ENCODE measurements at places on chromosomes 2 and 18. TPM values are rescaled to one million over a fixed set of nuclear protein-coding genes. Genes with fewer than 3 reads are reported as not detected.
A peak's percentile ranks its signal among the peaks of the same experiment; 100 is the strongest.

DNA sequence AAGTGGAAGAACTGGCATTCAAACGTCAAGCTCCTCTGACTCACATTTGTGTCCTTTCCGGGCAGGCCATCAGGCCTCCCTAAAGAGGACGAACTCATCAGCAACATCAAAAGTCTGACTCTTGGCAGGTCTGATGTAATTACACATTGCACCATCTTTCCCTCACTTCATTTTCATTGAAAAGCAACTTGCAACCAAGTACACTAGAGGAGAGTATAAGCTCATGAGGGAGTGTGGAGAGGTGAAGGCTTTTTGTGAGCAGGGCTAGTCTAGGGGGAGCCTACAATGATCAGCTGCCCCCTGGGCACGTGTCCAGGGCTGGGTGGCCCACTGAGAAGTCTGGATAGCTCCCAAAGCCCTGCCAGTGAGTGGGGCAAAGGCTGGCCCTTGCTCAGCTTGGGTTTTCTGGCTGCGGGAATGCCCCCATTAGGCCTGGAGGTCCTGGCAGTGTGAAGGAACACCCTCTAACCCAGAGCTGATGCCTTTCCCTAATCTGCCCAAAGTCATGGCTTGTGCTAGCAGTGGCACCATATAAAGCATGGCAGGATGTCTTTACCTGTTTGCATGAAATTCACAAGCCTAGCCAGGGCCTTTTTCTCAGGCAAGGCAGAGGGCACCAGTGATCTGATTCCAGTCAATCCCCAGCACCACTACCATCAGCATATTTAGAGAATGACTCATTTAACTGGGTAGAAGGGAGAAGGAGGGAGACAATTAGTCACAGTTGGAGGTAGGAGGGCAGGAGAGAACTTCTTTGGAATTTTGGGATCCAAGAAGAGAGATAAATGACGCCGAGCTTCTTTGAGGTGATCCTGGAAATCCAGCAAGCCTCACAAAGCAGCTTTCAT lies 8.5 kb upstream of the DAW1 start:
- DNase-seq, result peak; percentile 50

- DNase-seq, result no peak
Measured at GRCh38 chr2:195815083-195815482, 158.1 kb downstream of the SLC39A10 start.

- no peak for DNase-seq
Measured at GRCh38 chr2:24220554-24221291, 45.9 kb downstream of the FAM228A start.

Gene MC2R
- not detected for total RNA-seq

- DNase-seq, result no peak
Measured at GRCh38 chr2:77513191-77513590, 9.0 kb downstream of the LRRTM4 start.

Gene POTEI
- 0.20 TPM for total RNA-seq

- DNase-seq, result no peak
Measured at GRCh38 chr2:155372969-155373368, 674.5 kb downstream of the KCNJ3 start.

Gene COL3A1
- not detected for total RNA-seq

GRCh38 chr2:157221394-157221988 lies 36.0 kb upstream of the GALNT5 start:
- DNase-seq, result no peak

Gene SPEG
- 32.0 TPM for total RNA-seq

- DNase-seq, result no peak
Measured at GRCh38 chr18:59094569-59094968, 45.1 kb upstream of the SEC11C start.

Gene CSRNP3
- total RNA-seq, result 6.7 TPM

Gene KCNS3
- total RNA-seq, result 20.5 TPM

DNA sequence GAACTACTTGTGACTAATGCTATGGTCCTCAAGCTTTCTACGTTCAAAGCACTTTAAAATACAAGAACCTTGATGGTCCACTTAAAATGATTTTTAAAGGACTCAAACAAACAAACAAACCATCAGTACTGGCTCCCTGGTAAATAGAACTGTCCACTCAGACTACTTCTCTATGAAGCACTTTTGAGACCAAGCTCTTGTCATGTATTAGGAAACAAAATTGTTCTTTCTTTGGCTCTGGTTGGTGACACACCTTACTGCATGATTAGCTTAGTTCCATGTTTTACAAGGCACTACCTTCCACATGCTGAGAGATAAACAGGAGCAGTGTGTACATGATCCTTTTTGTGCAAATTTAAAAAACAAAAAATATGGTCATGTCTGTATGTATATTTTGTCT lies 19.7 kb downstream of the DARS1 start:
- no peak for DNase-seq

Gene HOXD12
- total RNA-seq, result not detected

Gene SCYGR2
- not detected for total RNA-seq

- DNase-seq, result no peak
Measured at GRCh38 chr2:135009339-135009738, 37.9 kb downstream of the MAP3K19 start.

GRCh38 chr2:4445821-4446220 lies 742.4 kb downstream of the DCDC2C start:
- DNase-seq, result no peak

DNA sequence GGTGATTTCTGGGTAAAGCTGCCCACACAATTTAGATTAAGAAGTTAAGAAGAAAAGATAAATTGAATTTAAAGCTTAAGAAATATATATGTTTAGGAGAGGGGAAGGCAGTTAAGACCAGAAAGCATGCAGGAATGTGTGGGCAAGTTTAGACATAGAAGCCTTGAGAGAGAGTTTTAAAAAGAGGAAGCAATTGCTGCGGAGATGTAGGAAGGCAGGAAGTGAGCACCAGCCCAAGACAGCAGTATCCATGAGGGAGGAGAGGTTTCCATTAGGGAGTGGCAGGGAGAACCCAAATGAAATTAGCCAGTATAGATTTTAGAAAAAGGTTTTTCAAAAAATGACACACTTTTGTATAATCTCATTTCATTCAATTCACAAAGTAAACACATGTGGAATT lies 24.3 kb downstream of the DSC2 start:
- DNase-seq, result no peak

DNA sequence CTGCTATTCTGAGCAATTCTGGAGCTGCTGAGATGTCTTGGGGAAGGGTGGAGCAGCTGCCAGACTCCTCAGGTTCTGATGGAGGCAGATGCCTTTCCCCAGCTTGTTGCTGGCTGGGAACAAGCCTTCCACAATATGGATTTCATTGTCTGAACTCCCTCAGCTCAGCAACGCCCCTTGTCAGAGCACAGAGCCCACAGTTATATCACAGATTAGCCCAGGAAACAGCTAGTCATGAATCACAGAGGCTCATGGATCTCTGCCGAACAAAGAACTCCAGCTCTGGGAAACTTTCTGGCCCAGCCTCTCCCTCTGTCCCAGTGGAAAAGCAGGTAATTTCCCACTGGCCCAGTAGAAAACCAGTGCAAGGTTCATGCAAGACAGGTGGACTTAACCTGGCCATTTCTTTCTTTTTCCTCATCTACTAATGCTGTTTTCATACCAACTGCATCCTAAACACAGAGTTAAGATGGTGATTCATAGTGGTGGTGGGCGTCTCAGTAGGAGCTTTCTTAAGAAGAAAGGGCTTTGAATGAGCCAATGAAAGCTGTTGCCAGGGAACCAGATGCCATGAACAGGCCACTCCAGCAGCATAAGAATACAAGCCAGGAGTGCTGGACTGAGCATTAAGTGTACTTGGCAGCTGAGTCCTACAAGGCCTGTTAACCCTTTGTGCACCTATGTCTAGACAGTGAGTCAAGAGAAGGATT lies 8.7 kb upstream of the KIAA2012 start:
- no peak for DNase-seq

DNA sequence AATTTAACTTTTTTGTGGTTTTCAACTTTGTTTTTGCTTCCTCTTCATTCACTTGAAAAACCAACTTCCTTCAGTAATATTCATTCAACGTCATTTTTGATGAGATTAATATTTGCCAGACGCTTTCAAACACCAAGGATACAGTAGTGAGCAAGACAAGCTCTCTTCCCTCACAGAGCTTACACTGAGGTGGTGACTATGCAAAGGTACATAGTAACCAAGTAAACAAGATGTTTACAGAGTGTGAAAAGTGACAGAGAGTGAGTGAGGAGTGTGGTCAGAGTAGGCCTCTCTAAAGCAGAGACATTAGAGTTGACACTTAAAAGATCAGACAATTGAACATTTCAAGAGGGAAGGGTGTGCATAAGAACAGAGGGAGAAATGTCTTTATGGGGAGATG lies 155.5 kb downstream of the TMEM247 start:
- no peak for DNase-seq

Gene UGT1A4
- not detected for total RNA-seq

DNA sequence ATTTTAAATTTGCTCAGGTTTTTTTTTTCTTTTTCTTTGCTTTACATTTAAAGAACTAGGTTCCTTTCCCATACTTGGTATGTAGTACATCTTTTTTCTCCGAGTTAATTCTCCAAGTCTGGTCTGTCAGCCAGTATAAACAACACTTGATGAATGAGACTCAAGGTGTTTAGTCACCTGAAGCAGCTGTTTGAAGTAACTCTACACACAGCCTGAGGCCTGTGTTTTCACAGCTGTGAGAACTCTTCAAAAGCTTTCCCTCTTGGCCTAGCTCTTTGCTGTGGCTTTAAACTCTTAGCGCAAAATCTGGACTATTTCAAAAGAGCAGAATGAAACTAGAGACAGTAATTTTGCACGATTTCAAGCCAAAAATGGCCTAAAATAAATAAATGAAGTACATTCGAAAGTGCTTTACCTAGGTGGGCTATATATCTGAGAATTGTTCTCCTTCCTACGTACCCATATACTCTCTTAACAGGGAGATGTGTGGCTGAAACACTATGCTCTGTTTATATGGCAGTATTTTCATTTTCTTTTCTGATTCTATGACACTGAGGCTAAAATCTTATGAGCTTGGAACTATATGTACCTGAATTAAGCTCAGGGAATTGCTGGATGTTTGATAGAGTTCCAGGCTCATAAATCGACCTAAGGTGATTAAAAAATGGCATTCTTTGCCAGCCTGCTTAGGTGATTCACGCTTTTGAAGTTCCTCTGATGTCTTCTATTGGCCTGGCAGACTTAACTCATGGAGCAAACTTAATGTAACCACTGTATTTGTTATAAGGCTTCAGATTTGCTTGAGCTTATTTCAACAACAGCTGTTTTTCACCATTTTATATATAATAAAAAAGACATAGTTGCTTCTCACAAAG lies 1044.1 kb upstream of the ZEB2 start:
- DNase-seq, result no peak

GRCh38 chr18:70235478-70235877 lies 30.0 kb upstream of the RTTN start:
- DNase-seq, result no peak

GRCh38 chr18:48874701-48875162 lies 76.0 kb downstream of the SMAD7 start:
- DNase-seq, result no peak

DNA sequence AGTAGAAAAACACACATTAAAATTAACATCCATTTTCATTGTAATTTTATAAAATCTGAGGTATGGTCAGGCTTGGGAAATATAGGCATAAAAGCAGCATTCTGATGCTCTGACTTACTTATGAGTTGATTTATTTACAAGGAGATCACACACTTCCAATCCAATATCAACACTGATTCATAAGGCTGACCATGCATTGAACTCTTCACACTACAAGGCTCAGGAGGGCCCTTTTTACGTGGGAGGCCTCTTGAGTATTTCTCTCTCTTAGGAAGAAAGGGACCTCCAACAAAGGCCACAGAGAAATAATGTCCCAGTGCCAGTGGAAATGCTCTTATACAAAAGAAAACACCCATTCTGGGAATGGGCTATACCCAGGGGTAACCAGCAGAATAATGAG lies 222.8 kb downstream of the NAPG start:
- DNase-seq, result no peak

DNA sequence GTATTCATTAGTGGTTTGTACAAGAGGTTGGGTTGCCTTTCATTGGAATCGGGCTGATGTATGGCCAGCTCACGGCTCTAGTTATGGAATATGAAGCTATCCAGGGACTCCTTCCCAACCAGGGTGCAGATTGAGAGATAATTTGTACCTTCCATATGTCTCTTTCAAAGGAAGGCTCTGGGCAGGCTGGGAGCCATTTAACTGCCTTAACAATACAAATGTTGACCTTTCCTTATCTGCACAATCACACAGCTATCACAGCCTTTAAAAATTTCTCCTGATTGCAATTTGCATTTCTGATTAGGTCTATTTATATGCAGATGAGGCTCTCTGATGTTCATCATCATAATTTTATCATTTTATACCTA lies 58.7 kb downstream of the MYO3B start:
- DNase-seq, result no peak

Gene RPRM
- 16.2 TPM for total RNA-seq

DNA sequence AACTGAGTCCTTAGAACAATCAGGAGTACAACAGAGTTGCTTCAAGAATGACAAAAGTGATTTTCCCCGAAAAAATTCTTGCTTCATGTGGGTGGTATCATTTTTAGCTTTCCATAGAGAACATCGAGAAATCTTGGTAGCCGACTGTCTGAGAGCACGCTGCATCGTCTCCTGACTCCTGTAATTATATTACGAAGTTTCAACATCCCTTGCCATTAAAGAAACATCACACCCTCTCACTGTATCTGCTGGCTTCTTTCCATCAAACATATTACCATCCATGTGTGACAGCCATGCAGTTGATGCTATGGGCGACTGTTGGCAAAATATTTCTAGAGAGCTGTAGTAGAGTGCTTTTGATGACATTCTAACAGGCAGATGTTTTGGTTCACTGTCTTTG lies 311.2 kb downstream of the CMPK2 start:
- DNase-seq, result no peak

- DNase-seq, result no peak
Measured at GRCh38 chr2:72605836-72606442, 219.9 kb downstream of the EXOC6B start.

Gene XDH
- 1.2 TPM for total RNA-seq

- no peak for DNase-seq
Measured at GRCh38 chr2:42560899-42561298, 7.5 kb upstream of the MTA3 start.

GRCh38 chr2:10772201-10772867 lies 40.3 kb downstream of the PDIA6 start:
- DNase-seq, result no peak

Gene HDAC4
- total RNA-seq, result 31.5 TPM

DNA sequence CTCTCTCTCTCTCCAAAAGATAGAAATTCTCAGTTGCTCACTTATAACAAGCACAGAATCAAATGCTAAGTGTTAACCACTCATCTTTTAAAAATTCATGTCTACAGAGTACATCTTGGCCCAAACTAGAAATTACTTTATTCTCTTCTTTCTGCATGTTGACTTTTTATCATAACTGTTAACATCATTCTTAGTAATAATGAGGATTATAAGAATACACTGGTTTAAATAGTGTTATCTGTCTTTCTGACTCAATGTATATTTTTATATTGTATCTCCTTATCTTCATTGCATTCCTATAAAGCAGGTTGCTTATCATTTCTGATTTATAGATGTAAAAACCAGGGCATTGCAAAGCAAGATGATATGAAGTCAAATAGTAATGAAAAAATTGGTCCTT lies 17.8 kb upstream of the KLF7 start:
- DNase-seq, result no peak

Gene NIFK
- 117 TPM for total RNA-seq

Gene ICOS
- not detected for total RNA-seq

Measured in H1 (cell line).